ENCODE measurements at places on chromosomes 3 and 15.

- no peak for DNase-seq
These were observed 7.8 kb downstream of the EMC3 start for GRCh38 chr3:9978710-9979305.

GRCh38 chr15:47409600-47409999 lies 307.7 kb upstream of the SEMA6D start:
- DNase-seq: no peak

GRCh38 chr15:69232765-69233164 lies 65.9 kb upstream of the PAQR5 start:
- DNase-seq: no peak

DNA sequence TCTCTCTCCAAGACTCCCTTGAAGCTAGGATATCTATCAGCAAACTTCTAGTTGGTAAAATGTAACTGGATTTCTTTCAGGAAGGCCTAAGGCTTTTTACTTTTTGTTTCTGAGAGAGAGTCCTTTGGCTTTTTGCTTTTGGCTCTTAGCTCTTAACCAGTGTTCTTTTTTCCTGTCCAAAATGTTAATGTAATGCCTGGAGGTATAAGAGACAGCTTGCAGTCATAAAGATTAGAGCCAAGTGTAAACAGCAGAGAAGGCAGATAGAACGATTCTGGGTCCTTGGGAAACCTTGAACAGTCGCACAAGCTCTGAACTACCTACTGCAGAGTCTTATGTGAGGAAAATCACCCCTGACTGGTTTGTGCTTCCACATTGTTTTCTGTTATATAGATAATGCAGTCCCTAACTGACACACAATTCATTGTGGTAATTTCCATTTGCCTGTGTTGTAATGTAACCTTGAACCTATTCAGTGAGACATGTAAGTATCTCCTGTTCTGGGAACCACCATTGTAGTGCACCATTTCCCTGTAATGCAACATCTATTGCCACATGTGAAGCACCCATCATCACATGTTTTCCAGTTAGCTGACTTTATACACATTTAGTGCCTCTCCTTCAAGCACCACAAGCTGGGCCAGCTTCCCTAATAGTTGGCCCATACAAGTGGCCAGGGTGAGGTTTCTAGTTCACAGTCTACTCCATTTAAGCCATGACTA lies 1311.9 kb downstream of the ROBO1 start:
- no peak for DNase-seq

- DNase-seq: no peak
These were observed 1.0 kb upstream of the PXK start for GRCh38 chr3:58331593-58332152.

GRCh38 chr15:63990454-63990853 lies 55.8 kb downstream of the DAPK2 start:
- DNase-seq: no peak

GRCh38 chr3:169633789-169634188 lies 29.7 kb downstream of the MECOM start:
- DNase-seq: no peak

GRCh38 chr15:59419170-59419569 lies 18.8 kb upstream of the FAM81A start:
- DNase-seq: no peak

DNA sequence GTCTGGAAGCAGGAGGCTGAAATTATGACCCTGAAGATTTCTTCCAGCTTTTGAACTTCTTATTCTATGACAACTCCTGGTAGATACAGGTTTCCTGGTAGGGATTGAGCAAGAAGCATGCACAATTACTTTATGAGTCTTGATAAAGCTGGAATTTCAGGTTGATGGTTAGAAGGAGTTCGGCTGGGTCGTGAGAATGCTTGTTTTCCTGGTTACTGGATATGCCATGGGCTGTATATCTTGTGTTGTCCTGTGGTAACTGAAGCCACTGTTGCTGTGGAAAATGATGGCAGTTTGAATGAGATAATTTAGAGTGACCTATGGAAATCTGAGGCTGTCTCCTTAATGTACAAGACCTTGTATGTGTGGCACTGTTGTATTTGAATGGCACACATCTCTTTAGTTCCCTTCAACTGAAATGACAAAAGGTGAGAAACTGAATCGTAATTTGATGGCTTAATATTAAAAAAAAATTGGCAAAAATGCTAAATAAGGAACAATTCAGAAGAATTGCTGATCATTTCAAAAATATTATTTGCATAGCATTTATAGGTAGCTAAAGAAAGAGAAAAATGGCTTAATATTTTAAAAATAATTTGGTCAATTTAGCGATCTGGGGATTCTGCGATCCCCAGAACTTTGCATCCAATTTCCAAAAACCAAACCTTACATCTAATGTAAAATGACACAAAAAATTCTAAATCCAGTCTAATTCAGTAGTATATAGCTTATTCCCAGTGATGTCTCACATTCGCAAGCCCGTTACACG lies 1.1 kb upstream of the UBE2E1 start:
- no peak for DNase-seq

DNA sequence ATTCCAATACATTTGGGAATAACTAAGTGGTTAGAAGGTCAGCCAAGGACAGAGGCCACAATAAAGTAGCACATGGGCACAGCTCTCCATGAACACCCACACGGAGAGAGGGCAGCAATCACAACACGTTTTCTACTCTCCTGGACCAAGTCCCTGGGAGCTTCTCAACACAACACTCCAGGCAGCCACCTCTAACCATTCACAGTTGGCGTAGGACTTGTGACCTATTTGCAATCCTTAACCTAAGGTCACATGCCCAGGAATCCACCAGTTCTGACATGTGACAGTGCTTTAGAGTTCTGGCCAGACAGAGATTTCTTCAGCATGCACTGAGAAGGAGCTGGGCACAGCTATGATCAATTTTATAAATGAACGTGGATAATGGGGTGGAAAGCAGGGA lies 280.8 kb downstream of the SHQ1 start:
- DNase-seq: no peak

GRCh38 chr15:94666553-94666952 lies 435.2 kb downstream of the MCTP2 start:
- no peak for DNase-seq

DNA sequence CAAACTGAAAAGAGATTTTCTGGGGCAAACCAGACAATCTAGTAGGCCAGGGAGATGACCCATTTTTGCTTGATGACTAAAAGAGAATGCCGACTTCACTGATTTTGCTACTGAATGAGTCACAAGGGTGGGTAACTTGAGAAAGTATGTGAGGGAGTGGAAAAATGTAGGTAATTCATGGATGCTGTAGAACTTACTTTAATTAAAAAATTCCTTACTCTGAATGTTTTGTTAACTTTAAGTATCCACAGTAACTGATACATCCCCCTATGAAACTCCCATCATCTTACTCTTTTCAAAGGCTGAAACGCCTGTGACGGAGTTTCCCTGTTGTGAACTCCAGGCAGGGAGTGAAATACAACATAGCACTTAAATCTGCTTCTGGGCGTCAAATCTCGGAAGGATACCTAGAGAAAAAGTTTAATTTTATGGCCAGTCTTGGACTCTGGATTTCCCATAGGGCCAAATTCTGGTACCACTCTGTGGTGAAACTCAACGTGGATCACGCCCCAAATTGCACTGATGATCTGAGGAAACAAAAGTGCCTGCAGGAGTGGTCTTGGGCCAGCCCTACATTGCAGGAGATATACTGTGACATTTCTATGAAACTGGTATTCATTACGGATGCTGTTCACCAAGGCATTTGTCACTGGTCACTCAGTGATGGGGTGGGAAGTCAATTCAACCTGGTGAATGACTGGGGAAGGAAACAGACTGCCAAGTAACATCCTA lies 24.0 kb downstream of the GOLIM4 start:
- DNase-seq: no peak

- no peak for DNase-seq
These were observed 146.4 kb upstream of the LIPC start for GRCh38 chr15:58285212-58285920.

GRCh38 chr3:15798533-15799245 lies 910 bp upstream of the ANKRD28 start:
- no peak for DNase-seq

DNA sequence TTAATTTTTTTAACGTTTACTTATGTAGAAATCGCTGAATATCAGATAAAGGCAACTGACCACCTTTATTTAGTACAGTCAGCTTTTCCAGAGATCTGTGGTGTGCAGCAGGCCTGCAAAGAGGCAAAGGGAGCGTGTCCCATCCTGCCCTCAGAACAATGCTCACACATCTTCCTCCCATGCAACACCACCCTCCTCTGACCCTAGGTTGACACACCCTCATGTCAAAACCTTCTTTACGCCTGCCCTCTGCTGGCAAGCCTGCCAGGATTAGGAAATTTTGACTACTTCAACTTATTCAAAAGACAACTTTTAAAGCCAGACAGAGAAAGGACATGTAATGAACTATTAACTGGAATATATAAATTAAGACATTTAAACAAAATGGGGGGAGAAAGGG lies 513.7 kb downstream of the FOXP1 start:
- DNase-seq: peak; percentile 56

GRCh38 chr3:102085431-102086176 lies 236.3 kb downstream of the NFKBIZ start:
- no peak for DNase-seq

DNA sequence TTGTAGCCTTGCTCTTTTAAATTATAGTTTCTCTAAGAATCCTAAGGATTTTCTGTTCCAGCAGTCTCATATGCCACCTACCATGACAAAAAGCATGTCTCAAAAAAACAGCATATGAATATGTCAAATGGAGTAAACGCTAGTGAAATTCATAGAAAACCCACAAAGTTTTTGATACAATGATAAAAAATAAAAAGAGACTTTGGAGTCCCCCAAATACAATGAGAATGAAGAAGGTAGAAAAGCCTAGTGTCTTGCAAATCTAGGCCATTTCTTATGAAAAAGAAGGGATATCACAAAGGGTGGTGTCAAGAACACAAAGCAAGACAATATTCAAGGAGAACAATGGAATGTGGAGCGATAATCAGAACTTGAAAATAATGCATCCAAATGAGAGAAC lies 668.5 kb downstream of the PLOD2 start:
- DNase-seq: no peak

GRCh38 chr15:57735891-57736290 lies 29.4 kb downstream of the POLR2M start:
- no peak for DNase-seq

DNA sequence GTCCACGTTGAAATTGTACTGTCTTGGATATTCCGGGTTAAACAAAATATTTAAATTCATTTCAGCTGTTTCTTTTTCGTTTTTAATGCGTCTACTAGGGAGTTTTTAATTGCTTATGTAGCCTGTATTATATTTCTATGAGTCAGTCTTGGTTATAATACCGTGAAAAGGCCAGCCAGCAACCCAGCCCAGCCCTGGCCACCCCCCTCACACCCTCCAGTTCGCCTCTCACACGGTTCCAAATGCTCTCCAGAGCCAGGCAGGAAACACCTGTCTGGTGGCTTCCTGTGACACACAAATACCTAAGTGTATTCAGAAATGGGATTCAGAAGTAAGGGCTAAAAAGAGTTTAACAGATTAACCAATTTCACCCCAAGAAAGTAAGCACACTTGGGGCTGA lies 4.4 kb downstream of the SH3BP5 start:
- peak; percentile 56 for DNase-seq
